Lung (tissue), 17 donors: ENCODE measurements at places on chromosomes 7 and 10. TPM values are rescaled to one million over a fixed set of nuclear protein-coding genes. Genes with fewer than 3 reads are reported as not detected.

The ZPBP gene
- 0.85 TPM for total RNA-seq

The SPDYE2 gene
- total RNA-seq = 0.23 TPM

The POLL gene
- 26.9 TPM for total RNA-seq

The RELN gene
- total RNA-seq = 3.3 TPM

The IKZF5 gene
- total RNA-seq = 19.9 TPM

The DNAJC30 gene
- total RNA-seq = 14.4 TPM

The AOAH gene
- 29.9 TPM for total RNA-seq

The SLC29A3 gene
- 9.6 TPM for total RNA-seq
